ENCODE measurements at places on chromosomes 16 and 17. TPM values are rescaled to one million over a fixed set of nuclear protein-coding genes. Genes with fewer than 3 reads are reported as not detected.

Gene C16orf54
- total RNA-seq: 0.63 TPM

DNA sequence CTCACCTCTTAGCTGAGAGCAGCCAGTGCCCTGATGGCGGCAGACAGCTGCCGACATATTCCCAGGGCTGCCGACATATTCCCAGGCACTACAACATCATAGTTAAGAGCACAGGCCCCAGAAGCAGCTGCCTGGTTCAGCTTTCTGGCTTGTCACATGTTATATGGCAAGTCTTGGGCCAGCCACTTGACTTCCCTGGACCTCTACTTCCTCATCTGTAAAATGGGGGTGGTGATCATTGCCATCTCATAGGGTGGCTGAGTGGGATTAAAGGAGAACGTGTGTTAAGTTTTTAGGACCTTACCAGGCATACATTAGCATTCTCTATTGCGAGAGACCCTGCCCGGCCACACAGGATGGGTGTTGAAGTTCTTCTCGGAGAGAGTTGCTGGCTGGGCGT lies 19.1 kb downstream of the CDIPT start:
- no peak for DNase-seq

DNA sequence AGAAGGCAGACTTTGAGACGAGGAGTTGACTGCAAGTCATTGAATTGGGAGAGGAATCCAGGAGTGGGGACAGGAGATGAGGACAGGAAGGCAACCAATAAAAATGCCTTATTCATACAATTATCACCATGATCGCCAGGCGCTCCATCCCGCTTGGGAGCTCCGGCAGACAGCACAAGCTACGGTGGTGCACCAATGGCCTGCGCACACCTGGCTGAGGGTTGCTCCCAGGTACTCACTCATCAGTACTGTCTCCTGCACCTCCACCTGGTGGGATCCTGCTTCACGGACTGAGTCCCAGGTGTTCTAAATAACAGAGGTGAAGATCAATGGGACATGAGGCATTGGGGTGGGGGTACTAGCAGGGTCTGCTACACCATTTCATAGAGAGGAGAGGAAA lies 160.0 kb upstream of the TNRC6C start:
- DNase-seq: no peak

DNA sequence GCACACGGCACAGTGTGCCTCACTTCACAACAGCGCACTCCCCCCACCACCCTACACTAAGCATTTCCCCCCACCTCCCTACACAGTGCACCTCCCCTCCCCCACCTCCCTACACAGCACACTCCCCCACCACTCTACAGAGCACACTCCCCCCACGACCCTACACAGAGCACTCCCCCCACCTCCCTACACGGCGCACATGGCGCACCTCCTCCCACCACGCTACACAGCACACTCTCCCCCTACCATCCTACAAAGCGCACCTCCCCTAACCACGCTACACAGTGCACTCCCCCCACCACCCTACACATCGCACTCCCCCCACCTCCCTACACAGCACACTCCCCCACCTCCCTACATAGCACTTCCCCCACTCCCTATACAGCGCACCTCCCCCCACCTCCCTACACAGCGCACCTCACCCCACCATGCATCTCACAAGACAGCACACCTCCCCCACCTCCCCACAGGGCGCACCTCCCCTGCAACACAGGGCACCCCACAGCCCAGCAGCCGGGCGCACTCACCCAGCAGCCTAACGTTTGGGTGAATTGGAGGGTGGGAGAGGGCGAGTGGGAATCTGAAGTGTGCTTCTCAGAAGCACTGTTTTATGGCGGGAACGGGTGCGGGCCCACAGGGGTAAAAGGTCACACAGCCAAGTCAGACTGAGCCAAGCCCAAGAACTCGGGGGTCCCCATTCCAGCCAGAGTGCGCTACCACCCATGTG lies 10.3 kb downstream of the KNOP1 start:
- no peak for DNase-seq

DNA sequence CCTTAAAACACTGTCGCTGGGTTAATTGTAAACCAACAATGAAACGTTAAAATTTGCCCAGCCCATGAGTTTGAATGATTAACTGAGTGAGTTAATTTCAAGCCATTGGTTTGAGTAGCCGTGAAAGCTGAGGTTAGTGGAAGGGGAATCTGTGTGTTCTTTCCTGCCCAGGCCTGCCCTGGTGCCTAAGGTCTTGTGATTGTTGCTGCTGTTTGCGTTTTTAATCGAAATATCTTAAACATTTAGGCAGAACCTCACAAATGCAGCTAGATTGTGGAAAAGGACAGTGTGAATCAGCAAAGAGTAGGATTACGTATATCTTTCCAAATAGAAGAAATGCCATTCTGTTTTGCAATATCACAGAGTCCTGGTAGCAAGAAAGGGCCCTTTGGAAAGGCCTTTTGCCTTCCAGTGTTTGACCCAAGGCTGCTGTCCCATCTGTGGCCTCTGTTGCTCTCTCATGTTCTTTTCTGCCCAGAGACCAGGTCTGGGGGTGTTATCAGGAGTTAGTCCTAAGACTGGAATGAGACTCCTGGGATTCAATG lies 113.8 kb downstream of the MSI2 start:
- no peak for DNase-seq

Gene CACNG1
- not detected for total RNA-seq

DNA sequence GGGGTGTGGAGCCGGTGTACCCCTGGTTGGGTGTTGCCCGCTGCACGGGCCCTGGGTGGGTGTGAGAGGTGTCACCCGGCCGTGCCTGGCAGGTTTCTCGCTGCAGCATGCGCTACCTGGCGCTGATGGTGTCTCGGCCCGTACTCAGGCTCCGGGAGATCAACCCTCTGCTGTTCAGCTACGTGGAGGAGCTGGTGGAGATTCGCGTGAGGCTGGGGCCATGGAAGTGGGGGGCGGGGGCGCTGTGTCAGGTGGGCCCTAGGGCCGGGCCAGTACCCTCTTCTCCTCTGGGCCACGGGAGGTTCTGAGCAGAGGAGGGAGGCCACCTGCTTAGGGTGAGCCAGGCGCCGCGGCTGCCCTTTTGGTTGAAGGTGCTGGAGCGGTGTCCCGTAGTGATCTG lies 13.4 kb downstream of the DEF8 start:
- no peak for DNase-seq

DNA sequence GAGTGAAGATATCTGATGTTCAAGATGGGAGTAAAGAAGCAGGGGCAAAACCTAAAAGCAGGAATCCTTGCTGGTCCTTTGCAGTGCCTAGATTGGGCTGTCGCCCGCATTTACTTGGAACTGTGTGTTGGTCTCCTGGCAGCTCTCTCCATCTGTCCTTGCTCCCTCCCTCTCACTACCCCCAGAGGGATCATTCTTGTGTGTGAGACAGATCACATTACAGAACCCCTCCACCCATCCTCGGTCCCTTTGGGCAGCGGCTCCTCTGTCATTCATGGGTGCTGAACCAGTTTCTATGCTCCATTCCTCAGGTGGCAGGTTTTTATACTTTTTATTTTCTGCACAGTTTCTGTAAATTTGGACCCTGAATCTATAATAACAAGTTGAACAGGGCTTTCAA lies 99.4 kb upstream of the MYOCD start:
- no peak for DNase-seq

GRCh38 chr16:48597563-48598387 lies 12.2 kb downstream of the N4BP1 start:
- DNase-seq: no peak

Gene TBC1D3L
- total RNA-seq: 5.2 TPM

GRCh38 chr16:84482951-84483881 lies 21.2 kb downstream of the MEAK7 start:
- DNase-seq: no peak

Gene MYH8
- not detected for total RNA-seq

DNA sequence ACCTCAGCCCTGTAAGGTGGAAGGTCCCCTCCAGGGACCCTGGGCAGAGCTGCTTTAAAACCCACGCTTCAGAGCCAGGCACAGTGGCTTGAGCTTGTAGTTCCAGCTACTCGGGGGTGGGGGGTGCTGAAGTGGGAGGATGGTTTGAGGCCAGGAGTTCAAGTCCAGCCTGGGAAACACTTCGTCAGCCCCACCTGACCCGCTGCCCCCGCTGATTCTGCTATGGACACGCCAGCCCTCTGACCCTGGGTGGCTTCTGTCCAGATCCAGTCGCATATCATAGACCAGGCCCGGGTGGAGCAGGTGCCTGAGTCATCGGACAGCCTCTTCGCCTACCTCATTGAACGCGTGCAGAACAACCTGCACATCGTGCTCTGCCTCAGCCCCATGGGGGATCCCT lies 35.2 kb upstream of the KDM6B start:
- DNase-seq: no peak

- DNase-seq: no peak
Observed at GRCh38 chr16:25542306-25542705, 149.5 kb upstream of the HS3ST4 start.

DNA sequence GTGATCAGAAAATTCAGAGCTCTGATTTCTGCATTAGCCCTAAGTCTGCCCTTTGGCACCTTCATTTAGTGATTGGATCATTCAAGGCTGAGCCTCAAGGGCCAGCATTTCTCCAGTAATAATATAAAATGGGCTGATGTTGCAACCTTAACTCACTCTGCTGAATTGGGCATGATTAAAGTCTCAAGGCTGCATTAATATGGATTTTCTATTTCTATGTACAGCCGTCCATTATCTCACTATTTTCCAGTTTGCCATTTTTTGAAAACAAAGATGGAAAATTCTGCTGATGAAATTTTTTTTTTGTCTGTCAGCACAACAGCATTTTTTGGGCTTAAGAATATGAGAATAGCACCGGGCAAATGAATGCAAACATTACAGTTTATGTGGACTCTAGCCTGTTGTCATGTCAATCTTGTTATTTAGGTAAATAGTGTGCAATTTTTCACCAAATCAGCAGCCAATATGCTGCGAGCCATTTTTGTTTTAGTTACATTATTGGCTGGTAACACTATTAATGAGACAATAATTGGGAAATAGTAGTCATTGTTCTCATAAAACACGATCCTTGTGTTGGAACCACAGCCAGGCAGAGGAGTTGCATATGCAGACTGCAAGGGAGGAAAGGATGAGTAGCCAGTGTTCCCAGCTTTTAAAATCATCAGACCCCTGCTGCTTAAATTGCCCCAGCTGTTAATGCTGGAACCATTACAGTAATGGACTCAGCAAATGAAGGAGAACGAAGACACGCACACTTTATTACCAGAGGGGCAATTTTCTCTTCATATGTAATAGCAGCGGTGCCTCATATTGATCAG lies 10.5 kb downstream of the FTO start:
- DNase-seq: no peak

Gene LGALS9B
- not detected for total RNA-seq

DNA sequence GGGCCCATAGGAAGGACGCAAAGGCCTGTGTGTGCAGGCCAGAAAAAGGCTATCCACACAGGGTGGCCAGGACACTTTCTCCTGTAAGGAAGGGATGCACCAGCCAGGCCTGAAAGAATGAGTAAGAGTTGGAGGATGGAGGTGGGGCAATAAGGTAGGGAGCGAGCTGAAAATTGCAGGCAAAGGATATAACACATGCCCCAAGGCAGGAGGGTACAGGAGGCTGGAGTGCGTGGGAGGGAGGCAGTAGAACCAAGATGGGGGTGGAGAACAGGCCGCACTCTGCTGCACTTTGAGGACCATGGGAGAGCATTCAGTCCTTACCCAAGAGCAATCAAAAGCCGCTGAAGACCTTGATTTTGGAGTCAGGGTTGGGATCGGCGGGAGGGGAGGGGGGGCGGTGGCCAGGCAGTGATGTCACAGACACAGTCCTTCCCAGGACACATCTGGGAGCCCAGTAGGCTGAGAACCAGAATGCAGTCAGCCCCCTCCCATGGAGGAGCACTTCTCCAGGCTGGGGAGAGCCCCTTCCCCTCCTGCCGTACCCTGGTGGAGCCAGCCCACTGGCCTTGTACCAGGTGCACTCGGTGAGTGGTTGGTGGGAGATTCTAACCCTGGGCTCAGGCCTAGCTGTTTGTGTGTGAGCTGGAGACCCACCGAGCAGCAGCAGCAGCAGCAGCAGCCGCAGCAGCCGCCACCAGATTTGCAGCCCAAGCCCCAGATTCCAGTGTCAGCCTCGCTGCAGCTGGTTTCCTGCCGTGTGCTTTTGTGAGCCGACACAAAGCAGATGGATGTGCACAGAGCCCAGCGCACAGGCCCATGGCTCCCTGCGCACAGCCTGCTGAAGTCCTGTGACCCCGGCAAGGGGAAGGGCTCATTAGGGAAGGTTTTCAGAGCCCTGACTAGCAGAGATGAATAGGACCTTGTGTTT lies 17.5 kb downstream of the ANKRD40 start:
- DNase-seq: no peak

DNA sequence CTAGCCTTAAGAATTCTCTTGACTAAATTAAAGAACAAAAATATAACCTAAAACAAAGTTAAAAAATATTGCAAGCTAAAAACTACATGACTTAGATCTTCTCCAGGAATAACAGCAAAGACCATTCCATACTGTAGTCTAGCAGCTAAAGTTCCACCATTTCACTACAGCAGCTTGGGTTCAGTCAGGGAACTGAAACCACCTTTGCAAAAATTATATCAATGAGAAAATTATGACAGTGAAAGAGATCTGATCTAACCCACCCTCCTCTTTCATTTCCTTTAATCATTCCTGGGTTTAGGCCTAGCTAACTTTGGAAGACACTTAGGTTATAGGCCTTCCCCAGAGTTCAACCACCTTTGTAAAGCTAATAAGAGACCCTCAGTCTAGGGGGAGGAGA lies 36.3 kb upstream of the NOS2 start:
- no peak for DNase-seq

DNA sequence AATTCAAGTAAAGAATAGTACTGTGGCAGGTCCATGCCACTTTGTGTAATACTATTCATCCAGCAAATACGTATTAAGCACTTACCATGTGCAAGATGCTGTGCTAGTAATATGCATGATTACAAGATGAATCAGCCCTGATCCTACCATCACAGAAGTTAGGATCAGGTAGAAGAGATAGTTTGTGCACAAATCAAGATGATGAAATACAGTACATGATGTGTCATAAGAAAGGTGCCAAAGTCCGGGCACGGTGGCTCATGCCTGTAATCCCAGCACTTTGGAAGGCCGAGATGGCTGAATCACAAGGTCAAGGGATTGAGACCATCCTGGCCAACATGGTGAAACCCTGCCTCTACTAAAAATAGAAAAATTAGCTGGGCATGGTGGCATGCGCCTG lies 10.9 kb downstream of the COG4 start:
- DNase-seq: no peak

DNA sequence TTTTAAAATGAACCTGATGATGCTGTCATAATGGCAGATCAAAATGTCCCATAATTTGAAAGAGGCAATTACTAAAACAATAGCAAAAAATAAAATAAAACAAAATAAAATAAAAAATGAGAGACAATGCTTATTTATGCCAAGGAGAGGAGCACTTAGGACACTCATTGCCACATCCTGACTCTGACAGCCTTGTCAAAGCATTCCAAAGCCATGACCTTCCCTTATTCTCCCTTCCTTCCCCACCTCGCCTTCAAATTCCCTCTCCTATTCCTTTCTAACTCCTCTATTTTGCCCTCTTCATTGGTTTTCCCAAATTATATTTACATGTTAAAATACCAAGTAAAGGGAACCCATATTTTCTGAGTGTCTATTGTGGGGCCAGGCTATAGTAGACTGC lies 220.0 kb downstream of the CDH13 start:
- no peak for DNase-seq

Gene PIK3R5
- total RNA-seq: 5.6 TPM
